Non-pigmented ciliary epithelial cell (primary cell): ENCODE measurements at places on chromosomes 16 and 17.

GRCh38 chr16:89764711-89765201 is 43.4 kb downstream of the ZNF276 start:
- DNase-seq = no peak

GRCh38 chr16:31694461-31694860 is 166.8 kb downstream of the AHSP start:
- DNase-seq = no peak

- DNase-seq = no peak
These were observed 565 bp downstream of the WDR45B start for GRCh38 chr17:82647593-82648164.

- no peak for DNase-seq
These were observed 105.8 kb downstream of the SNX29 start for GRCh38 chr16:12082226-12082887.

- DNase-seq = no peak
These were observed 15.4 kb upstream of the HOXB9 start for GRCh38 chr17:48641541-48642058.

DNA sequence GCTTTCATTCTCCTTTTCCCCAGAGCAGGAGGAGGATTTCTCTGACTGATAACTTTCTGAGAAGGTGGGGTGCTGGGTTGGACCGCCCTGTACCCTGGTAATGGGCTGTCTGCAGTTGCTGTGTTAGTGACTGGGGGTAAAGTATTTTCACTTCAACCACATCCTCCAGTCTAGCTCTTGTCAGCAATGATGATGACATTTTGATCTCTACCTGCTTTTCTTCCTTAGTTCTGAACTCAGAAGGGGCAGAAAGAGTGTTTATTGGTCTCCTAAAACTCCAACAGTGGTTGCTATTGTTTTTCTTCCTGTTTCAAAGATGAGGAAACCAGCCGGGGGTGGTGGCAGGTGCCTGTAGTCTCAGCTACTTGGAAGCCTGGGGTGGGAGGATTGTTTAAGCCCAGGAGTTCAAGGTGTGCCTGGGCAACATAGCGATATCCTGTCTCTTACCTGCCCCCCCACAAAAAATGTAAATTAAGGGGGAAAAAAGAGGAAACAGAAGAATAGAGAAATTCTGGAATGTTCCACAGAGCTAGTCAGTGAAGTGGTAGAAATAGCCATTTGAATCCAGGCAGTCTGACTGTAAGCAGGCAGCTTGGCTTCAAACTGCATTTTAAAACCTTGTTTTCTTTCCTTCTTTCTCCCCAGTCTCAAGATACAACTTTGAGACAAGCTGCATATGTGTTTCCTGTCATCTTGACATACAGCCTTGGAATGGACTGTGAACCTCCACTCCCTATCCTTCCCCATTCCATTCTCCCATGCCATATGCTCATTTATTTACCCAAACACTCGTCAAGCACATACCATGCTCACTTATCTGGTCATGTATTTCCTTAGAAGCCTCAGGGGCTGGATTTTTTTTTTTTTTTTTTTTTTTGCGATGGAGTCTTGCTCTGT is 3.3 kb upstream of the N4BP1 start:
- DNase-seq = no peak

DNA sequence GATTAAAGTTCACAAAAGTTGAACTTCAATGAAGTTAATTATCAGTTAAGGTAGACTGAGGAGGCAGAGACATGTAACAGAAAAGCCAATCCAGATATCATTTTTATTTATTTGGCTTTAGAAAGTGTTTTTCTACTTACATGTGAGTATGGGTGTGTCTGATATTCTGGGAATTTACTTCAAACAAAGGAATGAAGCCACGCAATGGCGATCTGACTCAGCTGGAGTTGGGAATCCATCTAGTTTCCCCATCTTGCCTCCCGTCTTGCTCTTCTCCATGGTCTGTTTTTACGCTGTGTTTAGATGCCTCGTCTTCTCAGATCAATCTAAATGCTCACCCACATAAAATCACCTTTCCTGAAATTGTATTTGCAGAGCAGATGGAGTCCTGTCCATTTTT is 1.7 kb upstream of the KCNJ16 start:
- no peak for DNase-seq

DNA sequence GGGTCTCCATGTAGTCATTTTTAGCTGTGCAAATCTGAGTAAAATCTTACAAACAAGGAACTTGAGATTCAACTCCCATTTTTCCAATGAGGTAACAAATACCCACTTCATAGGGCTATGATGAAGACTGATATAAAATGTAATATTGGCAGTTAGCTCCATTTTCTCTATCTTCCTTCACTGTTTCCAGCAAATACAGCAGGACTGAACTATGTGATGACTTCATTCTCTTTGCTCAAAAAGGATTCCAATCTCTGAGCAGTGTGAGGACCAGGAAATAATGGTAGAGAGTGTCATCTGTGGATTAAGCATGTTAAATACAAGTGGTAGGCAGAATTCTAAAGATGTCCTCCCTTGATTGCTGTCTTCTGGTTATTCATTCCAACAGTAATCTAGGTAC is 18.3 kb downstream of the RND2 start:
- DNase-seq = no peak

- DNase-seq = no peak
These were observed 71.1 kb downstream of the DYNLRB2 start for GRCh38 chr16:80611930-80612327.

GRCh38 chr16:71927383-71927782 is 32.1 kb downstream of the IST1 start:
- peak; percentile 68 for DNase-seq

- no peak for DNase-seq
These were observed 8.6 kb downstream of the SLC6A4 start for GRCh38 chr17:30226878-30227277.

GRCh38 chr17:81405411-81405872 is 10.2 kb downstream of the BAHCC1 start:
- no peak for DNase-seq

GRCh38 chr16:79523971-79524370 is 76.6 kb downstream of the MAF start:
- no peak for DNase-seq

- DNase-seq = no peak
These were observed 27.1 kb downstream of the EPN2 start for GRCh38 chr17:19264268-19264667.

GRCh38 chr17:55420067-55420775 is 1.4 kb downstream of the MMD start:
- DNase-seq = no peak

DNA sequence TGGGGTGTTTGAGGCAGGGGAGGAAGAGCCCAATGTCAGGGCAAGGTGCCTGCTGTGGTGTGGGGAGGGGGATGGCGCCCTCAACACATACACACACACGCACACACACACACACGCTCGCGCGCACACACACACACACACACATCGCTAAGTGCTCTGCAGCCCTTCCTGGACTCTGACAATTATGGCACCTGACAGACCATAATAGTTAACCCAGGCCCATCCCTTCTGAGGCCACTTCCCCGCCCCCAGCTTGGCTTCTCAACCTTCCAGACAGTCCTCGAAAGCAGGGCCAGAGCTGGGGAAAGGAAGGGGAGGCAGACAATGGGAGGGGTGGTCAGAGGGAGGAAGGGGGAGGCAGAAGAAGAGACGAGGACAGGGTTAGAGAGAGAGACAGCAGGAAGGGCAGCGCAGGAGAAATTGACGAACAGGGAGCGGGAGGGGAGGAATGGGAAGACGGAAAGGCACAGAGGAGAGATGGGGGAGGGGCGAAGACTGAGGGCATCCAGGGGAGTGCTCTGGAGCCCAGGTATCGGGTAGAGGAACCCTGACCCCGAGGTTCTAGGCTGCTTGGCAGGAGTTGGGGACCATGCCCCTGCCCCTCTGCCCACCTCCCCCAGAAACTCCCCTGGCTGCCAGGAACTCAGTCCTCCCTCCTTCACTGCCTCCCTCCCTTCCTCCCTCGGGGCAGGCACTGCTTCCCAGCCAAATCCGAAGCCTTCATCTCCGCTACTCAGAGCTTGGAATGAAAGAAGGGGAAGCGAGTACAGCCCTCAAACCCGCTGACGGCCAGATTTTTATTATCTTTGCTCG is 4.0 kb downstream of the SRCIN1 start:
- no peak for DNase-seq

GRCh38 chr16:12925026-12925800 is 23.8 kb downstream of the SHISA9 start:
- no peak for DNase-seq

DNA sequence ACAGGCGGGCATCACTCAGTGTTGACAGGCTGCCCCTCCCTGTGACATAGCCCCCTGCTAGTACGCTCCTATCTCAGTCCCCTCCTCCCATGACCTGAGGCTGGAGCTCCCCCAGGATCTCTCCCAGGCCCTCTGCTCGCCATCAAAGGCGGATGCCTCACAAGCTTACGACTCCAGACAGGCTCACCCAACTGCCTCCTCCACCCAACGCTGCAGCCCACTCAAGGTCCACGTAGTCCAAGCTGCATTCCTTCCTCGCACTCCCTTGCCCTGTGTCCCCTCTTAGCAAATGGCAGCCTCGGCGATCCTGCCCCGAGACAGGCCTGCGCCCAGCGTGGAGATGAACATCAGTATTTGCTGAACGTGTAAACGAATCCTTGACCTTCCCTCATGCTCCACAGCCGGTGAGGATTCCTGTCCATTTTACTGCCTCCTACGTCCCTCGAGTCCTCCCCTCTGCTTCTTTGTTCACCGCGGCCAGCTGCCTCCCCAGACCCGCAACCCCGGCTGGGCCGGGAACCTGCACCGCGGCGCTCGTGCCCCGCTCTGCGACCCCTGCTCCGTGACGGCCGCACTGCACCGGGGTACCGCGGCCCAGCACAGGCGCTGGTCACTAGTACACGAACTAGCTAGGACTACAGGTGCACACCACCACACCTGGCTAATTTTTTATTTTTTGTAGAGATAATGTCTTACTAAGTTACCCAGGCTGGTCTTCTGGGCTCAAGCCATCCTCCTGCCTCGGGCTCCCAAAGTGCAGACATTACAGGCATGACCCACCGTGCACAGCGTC is 838 bp upstream of the TMEM97 start:
- no peak for DNase-seq

- DNase-seq = no peak
These were observed 1.1 kb downstream of the RAI1 start for GRCh38 chr17:17682293-17682736.

- DNase-seq = no peak
These were observed 81.0 kb upstream of the HS3ST2 start for GRCh38 chr16:22732959-22733358.

- no peak for DNase-seq
These were observed 7.7 kb downstream of the CDH5 start for GRCh38 chr16:66374176-66374575.

GRCh38 chr17:63369233-63369632 is 76.9 kb downstream of the CYB561 start:
- no peak for DNase-seq

GRCh38 chr16:52247737-52248136 is 299.2 kb downstream of the TOX3 start:
- no peak for DNase-seq

GRCh38 chr17:65918500-65918899 is 273.4 kb downstream of the CEP112 start:
- DNase-seq = no peak
